ENCODE measurements at places on chromosomes 11 and 22.

GRCh38 chr11:10594407-10594806 is 25.9 kb upstream of the LYVE1 start:
- DNase-seq, result no peak

DNA sequence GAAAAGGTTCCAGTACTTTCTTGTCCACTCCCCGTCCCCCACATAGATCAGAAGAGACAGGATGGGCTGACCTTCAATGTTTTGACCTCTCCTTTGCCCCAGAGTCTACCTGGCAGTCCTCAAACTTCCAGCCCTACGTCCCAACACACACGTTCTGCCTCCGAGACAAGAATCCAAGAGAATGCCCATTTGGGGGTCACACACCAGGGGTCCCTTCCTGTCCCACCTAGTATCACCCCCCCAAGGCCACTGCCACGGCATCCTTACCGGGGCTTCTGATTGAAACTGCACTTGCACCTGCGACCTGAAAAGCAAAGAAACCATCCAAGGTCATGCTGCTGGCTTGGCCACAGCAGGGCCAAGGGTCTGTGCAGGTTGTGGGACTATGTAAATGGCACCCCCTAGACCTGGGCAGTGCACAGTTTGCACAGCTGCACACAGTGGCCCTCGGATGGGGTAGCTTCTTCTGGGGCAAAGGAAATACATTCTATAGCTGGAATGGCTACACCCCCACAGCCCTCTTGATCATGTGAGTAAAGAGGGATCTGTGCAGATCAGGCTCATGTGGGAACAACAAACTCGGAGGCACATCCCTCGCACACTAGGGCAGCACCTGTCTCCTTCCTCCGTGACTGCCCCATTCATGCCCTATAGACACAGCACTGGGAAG is 16.5 kb upstream of the FXYD2 start:
- DNase-seq, result no peak

GRCh38 chr11:22407267-22407666 is 69.1 kb downstream of the SLC17A6 start:
- no peak for DNase-seq

DNA sequence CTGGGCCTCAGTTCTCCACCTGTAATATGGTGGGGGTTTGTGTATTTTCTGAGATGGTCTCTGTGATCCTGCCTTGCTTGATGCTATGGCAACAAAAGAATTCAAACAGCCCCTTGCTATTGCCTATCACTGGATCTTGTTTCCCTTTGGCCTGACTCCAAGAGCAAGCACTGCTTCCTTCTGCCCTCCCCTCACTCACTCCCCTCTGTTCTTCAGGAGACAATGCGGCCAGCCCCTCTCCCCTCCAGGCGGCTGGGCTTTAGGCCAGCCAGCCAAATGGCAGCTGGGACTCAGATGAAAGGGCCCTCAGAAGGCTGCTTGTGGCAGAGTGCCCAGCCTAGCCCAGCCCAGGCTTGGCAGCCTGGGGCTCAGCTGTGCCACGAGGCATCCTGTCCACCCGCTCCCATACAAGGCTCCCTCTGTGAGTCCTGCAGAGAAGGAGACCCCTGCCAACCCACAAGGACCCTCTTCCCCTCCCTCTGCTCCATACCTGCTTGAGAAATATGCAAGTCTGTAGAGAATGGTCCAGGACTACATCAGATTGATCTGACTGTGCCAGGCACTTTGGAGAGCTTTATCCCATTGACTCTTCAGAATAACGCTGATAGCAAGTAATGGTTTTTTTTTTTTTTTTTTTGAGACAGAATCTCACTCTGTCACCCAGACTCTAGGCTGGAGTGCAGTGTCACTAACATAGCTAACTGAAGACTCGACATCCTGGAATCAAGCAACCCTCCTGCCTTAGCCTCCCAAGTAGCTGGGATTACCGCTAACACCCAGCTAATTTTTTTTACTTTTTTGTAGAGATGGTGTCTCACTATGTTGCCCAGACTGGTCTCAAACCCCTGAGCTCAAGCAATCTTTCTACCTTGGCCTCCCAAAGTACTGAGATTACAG is 7.6 kb upstream of the KCTD14 start:
- no peak for DNase-seq

DNA sequence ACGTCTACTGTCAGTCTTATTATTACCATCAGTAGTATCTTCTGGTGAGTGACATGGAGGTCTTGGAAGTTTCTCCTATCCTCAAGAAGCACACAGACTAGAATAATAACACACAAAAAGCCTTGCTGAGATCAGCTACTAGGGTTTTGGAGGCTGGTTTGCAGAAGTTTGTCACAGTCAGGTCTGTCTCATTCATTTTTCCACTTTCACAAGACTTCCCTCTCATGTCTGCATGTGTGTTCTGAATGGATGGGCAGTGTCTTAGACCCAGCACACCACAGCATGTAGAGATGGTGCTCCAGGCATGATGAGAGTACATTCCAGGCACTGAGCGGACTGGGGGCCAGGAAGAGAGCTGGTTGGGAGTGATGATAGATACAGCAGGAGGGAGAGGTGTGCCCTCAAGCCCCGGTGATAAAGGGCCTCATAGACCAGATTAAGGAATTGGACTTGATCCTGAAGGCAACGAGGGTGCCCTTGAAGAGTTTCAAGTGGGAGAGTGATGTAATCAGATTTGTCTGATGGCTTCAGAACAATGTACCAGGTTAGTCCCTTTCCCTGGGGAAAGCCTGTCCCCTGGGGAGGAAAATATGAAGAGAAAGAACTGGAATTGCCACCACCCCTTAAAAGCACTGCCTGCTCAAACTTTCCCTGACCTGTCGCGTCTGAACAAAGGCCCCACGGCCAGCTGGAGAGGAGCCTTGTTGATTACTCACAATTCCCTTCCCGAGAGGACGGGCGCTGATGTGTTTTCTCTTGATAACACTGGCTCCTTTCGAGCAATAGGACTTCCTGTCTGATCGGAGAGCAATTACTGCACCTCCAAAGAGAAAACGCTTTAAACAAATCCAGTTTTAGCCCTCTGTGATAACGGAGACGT is 45.1 kb upstream of the LMO2 start:
- no peak for DNase-seq

DNA sequence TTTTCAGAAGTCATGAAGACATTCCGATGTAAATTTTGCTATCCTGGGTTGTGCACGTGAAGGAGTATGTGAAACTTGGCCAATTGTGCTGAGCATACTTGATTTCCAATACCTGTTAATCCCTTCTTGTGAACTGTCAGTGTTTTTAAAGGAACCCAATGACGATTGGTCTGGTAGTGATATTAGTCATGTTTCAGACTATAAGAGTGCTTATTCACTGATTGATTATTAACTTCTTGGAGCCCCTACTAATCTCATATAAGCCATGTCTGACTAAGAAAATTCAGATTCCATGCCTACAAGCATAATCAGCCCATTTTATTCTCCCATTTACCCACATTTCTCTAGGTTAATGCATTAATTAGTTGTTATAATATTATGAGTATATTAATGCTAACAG is 330.8 kb upstream of the MTNR1B start:
- no peak for DNase-seq

- no peak for DNase-seq
Observed at GRCh38 chr22:30694640-30695350, at the start of gene OSBP2. Gene OSBP2 (plus strand): TSS chr22:30694874. CDS start chr22:30694910, 36 bp downstream.

GRCh38 chr11:75323609-75324008 is 27.9 kb downstream of the ARRB1 start:
- DNase-seq, result no peak

DNA sequence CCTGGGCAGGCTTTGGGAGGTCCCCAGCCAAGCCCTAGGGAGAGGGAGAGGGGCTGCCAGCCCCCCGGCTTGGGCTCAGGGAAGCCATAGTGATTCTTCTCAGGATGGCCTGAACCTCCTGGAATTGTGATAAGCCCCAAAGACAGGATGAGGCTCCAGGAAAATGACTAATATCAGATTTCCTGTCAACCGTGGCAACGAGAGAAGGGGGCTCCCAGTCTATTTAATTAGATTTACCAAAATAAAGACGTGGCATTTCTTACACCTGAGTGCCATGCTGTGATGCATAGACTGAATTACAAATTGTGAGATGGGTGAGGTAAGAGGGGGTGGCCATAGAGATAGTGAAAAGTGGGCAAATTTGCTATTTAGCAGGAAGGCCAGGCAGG is 20.4 kb downstream of the SERPINH1 start:
- DNase-seq, result no peak

DNA sequence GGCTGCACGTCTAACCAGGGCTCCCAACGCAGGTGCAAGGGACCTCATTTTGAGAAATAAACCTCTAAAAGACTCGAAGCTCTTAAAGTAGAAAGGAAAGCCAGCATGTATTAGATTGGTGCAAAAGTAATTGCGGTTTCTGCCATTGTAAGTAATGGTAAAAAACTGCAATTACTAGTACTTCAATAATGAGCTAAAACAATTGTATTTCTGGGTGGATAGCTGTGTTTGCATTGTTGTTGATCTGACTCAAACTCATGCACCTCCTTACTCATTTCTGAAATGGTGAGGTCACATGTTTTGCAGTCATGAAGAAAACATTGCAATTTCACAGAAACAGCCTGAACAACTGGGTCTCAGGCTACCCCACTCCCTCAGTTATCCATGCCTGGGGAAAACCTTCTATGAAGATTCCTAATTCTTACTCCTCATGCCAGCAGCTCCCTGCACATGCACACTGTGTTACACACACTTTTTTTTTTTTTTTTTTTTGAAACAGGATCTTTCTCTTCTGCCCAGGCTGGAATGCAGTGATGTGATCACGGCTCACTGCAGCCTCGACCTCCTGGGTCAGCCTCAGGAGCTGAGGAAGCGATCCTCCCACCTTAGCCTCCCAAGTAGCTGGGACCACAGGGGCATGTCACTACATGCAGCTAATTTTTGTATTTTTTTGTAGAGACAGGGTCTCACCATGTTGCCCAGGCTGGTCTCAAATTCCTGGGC is 24.6 kb downstream of the VWCE start:
- DNase-seq, result no peak

DNA sequence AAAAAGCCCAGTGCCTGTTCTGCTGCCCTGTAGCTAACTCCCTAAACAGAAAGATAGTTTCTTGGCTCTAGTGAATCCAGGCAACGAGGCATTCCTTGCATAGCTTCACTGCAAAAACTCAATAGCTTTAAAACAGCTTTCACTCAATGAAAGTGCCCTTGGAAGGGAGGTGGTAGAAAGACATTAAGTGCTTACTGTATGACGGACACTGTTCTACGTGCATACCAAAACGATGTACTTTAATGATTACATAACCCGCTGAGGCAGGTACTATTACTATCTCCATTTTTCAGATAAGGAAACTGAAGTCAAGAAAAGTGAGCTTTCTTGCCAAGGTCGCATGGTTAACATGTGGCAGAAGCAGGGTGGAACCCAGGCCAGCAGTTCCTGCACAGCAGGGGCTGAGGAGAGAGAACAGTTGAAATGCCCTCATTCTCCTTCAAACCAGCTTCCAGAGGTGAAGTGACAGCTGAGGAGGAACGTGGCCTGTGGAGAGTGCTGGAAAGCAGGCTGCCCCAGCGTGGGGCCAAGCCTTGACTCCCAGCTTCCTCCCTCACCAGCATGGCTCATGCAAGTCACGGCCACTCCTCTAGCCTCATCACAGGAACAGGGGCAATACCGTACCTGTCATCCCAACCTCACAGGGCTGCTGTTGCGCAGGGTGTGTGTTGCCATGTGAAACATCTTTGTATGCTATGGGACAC is 227.5 kb upstream of the NARS2 start:
- DNase-seq, result no peak

DNA sequence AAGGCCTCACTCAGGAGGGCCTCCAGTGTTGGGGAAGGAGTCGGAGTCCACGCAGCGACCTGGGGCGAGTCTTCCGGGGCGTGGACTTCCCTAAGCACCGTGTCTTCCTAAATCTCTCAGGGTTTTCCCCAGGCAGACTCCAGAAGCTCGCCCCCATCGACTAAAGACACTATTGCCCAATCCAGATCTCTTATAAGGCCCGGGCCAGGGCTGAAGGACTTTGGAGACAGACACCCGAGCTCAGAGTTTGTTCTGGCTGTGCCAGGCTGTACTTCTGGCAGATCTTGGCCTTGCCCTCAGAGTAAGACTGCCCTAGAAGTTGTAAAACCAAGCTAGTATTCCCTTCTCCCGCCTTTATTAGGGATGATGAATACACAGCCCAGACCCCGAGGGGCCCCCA is 191.4 kb downstream of the BUD13 start:
- DNase-seq, result no peak

GRCh38 chr11:2791139-2791520 is 91.3 kb upstream of the KCNQ1OT1 start:
- DNase-seq, result no peak

DNA sequence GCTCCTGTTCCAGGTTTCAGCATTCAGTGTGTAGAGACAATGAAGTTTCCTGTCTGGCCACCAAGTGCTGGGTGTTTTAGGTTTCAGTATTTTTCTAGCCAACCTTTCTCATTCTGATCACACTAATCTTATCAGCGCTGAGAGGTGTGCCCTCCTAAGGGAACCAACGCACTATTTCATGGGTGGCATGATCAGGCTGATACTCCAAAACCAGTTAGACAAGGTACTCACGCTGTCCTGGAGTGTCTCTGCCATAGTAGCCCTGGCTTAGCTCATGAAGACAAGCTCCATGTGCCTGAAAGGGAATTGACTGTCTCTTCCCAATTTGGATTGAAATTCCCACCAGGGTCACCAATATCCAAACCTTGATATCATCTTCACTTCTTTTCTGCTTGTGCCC is 8.0 kb upstream of the RAB38 start:
- DNase-seq, result no peak

GRCh38 chr11:130473795-130474377 is 25.4 kb downstream of the ADAMTS15 start:
- DNase-seq, result no peak

DNA sequence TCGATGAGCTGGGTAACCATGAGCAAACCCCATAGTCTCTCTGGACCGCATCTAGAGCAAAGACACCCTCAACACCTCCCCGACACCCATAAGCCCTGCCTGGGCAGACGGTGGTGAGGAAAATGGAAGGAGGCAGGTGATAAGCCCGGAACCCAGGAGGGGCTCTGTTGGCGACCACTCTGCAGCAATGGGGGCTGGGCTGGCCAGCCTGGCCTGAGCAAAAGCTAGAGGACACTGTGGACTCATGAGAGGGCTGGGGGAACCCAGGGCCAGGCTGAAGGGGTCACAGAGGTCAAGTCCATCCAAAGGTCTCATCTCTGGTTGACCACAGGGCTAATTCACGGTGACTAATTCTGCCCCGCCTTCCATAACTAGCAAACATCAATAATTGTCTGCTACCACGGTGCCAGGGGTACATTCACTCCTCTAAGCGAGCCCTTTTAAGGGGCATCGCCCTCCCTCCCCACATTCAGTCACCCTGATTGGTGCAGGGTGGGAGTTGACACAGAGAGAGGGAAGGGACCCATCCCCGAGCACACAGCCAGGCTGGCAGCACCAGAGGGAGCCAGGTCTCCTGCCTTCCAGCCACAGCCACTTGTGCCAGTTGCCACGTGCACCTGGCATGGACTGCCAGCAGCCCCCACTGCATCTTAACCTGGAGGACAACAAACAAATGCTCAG is 4.0 kb downstream of the PYGM start:
- no peak for DNase-seq

GRCh38 chr11:117468888-117469287 is 141.2 kb downstream of the CEP164 start:
- no peak for DNase-seq

Data from activated T-cell treated with anti-CD3 and anti-CD28 coated beads for 24 hours (primary cell).